EL (cell line): ENCODE measurements at places on chromosomes 11 and 22.

GRCh38 chr11:96013461-96014213 is 89.7 kb upstream of the MTMR2 start:
- DNase-seq, result no peak

GRCh38 chr11:1437500-1437899 is 47.8 kb downstream of the BRSK2 start:
- peak; percentile 15 for DNase-seq

DNA sequence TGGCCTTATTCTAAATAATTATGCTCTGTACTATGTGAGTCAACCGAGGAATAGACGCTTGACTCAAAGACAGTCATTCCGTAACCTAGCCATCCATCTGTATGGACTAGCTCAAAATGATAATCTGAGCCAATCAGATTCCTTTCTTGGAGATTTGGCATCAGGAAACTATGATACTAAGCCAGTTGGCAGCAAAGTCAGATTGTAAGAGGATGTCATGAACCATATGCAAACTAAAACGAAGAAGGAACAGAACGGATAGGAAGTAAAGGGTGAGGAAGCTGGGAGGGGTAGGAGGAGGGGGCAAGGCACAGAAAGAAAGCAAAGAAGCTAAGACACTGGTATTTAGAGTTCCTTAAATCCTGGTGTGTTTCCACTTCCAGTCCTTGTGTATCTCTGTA is 10.7 kb upstream of the SESN3 start:
- DNase-seq, result no peak

DNA sequence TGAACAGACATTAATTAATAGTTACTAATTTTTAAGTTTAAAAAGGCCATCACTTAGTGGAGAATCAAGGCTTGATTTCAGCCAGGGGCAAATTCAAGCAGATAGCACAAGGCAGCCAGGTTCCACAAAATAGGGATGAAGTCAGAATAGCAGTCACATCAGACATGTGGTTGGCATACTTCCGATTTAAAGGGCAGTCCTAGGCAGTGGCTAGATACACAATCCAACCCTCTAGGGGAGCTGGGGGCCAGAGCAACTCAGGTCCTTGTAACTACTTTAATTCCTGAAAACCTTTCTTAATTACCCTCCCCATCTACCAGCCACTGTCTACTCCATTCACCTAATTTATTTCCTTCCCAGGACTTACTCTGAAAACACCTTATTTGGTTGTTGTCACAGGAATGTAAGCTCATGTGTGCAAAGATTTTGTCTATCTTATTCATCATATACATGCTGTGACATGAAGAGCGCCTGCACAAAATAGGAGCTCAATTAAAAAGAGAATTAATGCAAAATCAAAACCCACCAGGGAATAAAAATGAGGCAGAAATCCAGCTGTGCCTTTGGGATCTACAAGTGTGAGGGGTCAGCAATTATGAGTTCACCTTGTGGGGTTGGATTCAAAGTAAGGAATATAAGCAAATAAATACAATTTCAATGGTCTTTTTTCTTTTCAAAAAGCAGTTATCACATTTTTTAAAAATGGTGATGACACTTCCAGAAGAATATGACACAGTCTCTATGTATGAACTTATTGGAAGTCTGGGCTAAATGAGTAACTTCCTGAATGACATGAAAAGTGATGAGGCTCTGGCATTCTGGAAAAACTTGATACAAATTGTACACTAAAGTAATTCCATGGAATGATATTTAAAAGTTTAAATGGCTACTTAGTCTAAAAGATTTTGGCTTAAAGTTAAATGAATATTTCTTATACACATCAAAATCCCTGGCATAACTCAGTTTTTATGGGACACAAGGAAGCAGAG is 53.8 kb downstream of the COPB1 start:
- DNase-seq, result peak; percentile 69

DNA sequence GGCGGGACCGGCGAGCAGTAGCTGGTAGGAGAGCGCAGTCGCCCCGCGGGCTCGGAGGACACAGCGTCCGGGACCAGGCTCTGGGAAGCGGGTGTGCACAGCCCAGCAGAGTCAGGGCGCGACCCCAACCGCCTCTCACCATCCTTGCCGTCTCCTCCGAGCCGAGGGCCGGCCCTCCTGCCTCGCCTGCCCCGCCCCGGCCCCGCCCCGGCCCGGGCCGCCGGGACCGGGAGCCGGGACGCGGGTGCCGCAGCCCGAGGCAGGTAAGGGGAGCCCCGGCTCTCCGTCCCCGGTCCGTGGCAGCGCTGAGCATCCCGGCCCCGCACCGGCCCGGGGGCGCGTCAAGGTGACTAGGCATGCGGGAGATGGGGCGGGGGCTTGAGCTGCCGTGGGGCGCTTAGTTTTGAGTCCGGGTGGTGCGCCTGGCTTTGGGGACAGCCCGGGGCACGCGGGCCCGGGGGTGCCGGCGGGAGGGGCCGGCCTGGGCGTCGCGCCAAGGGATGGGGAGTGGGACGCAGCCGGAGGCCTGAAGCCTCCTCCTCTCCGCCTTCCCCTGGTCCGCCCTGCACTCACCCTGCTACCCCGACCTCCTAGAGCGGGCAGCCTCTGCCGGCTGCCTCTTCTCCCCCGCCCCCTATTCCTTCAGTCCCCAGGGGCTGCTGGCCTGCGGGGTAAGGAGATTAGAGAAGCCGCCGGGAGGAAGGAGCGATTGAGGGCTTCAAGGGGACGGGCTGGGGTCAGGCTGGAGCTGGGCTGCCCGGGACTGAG is at the start of gene ABCG4:
Gene ABCG4, plus strand, starts transcription at position 35 of the 768 bp plus-strand sequence. CDS start 914 bp downstream, outside the sequence.
- DNase-seq, result peak; percentile 18

DNA sequence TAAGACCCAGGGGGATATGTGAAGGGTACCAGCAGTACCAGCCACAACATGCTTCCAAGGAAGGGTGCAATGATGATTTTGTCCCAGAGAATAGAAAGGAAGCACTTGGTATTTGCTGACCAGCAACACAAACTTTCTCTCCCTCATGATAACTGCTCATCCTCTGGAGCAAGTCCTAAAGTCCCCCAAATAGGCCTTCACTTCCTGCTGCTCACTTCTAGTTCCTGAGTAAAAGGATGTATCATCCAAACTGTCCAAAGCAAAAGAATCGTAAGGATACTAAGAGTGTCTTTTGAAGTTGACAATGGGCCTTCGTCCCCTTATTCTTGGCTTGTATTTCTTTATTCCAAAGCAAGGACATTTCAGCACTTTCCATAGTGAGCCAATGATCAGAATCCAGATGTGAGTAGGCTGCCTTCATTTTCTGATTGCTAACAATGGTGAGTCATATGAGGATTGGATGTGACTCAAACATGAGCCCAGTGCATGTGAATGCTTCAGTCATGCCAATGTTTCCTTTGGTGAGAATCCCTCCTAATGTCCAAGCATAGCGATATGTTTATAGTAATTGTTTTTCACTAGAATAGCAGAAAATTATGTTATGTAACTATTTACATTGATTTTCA is 243.4 kb upstream of the POU2AF2 start:
- DNase-seq, result peak; percentile 70

GRCh38 chr22:40116496-40117200 is 61.1 kb upstream of the TNRC6B start:
- DNase-seq, result no peak
